ENCODE measurements at places on chromosomes 4 and X. TPM values are rescaled to one million over a fixed set of nuclear protein-coding genes. Genes with fewer than 3 reads are reported as not detected.

The ZNF595 gene
- total RNA-seq, result 29.2 TPM

The RBMXL3 gene
- not detected for total RNA-seq

The ITM2A gene
- total RNA-seq, result 15.8 TPM

The ATP11C gene
- total RNA-seq, result 14.7 TPM

The DUSP21 gene
- total RNA-seq, result not detected

The GAGE12H gene
- not detected for total RNA-seq

The HPGD gene
- total RNA-seq, result 253 TPM

The NAP1L3 gene
- 0.17 TPM for total RNA-seq

The RAB33A gene
- 0.65 TPM for total RNA-seq

The GDPD2 gene
- 13.5 TPM for total RNA-seq

The PCYT1B gene
- total RNA-seq, result not detected

The SSX2B gene
- total RNA-seq, result not detected

The UXT gene
- 120 TPM for total RNA-seq

Data from lower leg skin (tissue), 4 donors.